ENCODE measurements at places on chromosomes 4 and X.

- DNase-seq, result no peak
Observed at GRCh38 chr4:173051716-173052115, 116.9 kb upstream of the GALNT7 start.

GRCh38 chr4:1593881-1594345, 90.2 kb downstream of the FAM53A start:
- no peak for DNase-seq

- no peak for DNase-seq
Observed at GRCh38 chr4:7333801-7334421, 100.8 kb downstream of the PSAPL1 start.

DNA sequence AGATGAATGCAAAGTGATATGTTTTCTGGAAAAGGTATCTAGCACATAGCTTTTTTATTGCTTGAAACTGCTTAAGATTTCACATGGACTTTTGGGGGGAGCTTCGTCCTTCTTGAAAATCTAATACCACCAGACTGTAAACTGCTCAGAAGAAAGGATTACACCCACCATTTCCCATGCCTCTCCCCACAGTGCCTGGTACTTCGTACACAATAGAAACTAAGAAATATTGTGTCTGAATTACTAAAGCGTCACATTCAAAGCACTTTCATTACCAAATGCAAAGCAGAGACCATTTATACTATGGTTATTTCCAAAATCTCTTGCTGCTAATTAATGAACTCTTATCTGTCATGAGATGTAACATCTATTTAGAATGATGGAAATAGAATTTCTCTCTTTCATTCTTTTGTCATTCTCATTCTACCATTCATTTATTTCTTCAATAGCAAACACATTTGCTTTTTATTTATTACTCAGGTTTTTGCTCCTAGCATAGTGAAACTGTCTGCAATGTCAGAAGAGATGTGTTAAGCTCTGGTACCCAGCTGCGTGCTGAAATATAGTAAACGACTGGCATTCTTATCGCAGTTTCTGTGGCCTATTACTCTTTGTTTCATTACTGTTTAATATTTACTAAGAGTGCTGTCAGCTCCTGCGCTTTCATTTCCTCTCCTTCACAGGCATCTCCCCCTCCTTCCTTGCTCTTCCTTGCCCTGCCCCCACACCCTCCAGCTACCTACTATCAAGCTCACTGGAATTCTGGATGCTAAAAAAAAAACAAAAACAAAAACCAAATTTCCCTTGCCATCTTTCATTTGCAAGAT, 51.4 kb upstream of the RAPGEF2 start:
- no peak for DNase-seq

DNA sequence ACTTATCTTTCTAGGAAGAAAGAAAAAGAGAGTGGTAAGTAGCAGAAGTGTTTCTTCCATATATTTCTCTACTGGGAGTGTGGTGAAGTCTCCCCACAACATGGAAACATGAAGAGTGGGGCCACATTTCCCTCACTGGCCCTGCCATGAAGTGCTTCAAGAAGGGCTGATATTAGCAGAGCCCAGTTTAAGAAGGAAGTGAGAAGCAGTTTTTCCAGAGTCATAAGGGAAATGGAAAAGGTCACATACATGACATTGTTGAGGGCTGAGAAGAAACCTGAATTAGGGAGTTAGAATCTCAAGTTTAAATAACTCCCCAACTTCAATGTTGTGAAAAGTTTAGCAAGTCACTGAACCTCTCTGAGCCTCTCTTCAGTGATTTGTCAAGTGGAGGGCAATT, 171.9 kb upstream of the RBPJ start:
- peak; percentile 32 for DNase-seq

DNA sequence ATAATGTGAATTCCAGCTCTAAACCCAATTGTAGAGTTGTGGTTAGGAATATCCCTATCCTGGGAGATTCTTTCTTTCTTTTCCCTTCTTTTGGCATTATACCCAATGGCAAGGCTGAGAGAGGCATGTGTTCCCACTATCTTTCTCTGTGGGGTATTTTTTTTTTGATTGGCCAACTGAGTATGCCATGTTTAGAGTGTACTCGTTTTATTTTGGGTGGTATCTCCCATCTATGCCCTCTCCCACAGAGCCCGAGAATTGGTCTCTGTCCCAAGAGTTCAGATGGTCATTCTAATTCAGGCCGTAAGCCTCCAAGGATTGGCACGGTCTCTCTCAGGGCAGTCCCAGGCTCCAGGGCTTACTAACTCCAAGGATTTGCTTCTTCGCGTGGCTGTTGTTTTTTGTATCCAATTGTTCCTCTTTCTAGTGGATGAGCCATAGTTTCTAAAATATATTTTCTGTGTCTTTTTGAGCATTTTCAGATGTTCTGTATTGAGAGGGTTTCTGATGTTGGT, 198.8 kb downstream of the SLC4A4 start:
- no peak for DNase-seq

DNA sequence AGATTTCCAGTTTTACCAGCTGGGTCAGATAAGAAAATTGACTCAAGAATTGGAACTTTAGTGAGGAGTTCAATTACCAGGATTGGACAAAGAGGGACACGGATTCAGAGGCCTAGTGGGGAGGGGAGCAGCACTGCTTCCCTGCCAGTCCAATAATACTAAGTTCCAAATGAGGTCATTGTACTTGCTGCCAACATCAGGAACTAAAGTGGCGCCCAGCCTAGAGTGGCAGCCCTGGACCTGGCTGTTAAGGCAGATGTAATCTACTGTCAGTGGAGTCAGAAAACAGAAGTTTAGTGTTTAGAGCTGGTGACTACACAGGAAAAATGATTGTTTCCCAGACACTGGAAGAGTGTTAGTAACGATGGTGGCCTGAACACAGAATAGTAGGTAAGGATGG, 42.7 kb upstream of the RAPGEF2 start:
- no peak for DNase-seq

DNA sequence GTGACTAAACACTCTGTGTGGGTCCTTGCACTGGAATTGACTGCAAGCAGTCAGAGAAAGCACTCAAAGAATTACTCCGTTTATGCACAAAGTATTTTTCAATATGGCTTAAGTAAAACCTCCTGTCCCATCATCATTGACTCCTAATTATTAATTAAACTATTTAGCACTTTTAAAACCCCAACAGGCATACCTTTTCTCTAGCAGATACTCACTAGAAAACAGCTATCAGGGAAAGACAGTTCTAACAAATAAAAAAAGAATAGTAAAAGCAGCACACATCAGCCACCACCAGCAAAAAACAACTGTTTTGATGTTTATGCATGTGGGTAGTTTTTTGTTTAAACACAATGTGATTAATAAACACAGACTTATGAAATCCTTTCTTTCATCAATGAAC, 66.2 kb upstream of the GYPA start:
- DNase-seq, result no peak

DNA sequence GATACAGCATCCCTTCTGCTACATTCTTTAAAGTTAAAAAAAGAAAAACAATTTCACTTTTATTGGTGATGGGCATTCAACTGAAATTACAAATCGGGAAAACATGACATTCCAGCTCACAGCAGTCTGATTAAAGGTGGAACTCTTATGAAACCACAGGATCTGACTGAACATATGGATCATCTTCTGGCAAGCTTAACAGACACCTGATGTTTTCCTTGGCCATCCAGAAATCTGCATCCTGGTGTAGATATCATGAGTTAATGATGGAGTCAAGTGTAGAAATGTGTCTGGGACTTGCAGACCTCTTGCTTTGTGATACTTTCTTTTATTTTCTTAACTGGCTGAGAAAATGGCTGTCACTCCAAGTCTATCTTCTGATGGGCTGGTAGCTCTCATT, 167.9 kb downstream of the CBR4 start:
- no peak for DNase-seq

GRCh38 chrX:16868920-16869319, 1.2 kb downstream of the RBBP7 start:
- no peak for DNase-seq

DNA sequence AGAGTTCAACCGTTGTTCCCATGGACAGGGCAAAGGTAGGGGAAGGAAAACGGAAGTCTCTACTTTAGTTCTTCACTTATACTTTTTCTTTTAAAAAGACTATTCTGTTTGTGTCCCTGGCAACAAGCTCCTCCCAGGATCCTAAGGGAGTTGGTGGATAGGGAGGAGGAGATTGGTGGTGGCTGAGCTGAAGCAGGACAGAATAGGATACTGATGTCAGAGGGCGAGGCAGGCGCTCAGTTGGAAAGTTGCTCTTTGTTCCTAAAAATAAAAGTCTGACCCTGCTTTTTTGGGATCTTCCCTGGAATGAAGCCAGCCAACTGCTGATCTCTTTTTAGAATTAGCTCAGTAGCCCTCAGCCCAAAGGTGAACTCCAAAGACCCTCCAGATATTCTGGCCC, 104.7 kb downstream of the MGST2 start:
- DNase-seq, result no peak

- DNase-seq, result no peak
Observed at GRCh38 chr4:28117084-28117682, 1256.5 kb downstream of the STIM2 start.

DNA sequence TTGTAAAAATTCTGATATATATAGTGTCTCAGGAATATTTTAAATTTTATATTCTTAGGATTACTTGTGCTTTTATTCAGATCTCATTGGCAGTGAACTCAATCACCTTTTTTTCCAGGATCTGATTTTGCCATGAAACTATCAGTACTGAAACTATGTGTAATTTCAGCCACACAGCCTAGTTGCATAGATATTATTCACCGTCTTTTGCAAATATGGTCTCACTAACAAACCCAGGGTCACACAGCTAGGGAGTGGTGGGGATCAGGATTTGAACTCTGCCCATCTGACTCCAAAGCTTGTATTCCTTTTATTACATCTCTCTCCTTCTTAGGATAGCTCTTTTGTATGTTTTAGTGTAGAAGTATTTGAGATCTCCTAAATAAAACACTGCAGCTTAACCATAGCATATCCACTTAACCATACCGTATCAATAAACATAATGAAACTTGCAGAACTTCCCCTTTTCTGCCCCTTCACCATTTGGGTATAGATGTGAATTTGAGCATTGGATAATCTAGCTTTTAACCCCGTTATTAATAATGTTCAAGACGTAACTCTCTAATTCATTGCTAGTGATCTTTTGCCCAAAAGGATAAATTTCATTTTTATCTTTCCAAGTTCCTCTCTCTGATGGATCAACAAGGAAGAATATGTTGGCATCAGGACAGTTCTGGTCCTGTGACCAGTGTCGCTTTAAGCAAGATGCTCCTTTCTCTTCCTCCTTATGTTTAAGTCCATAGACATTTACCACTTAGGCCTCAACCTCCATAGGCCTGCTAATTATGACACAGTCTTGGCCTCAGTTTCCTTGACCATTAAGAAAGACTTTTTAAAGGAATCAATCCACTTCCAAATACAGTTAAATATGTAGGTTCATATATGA, 74.6 kb downstream of the RAPGEF2 start:
- peak; percentile 27 for DNase-seq

- peak; percentile 44 for DNase-seq
Observed at GRCh38 chr4:153790962-153791551, 2.2 kb upstream of the SFRP2 start.

GRCh38 chrX:151694661-151695582, at the start of gene PRRG3:
Gene PRRG3, plus strand, starts transcription at chrX:151695458. Its CDS starts 3,357 bp downstream, at chrX:151698815.
- DNase-seq, result no peak

GRCh38 chrX:39162322-39162735, 361.1 kb downstream of the MID1IP1 start:
- peak; percentile 76 for DNase-seq

DNA sequence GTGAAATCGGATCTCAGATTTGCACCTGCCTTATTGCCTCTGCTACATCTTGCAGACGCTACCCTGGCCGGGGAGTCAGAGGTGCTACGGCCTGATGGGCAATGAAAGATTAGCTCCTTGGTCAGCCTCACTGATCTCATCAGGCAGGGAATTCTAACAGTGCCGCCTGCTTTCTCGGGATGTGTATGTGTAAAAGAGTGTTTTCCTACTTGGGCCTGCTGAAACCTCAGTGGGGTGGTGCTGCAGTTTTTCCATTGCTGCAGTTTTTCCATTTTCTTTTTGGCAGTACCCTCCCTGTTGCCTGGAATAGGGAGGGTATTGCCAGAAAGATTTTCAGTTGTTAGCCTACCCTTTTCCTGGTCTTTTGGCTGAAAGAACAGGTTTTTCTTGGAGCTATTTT, 117.5 kb downstream of the CDKL5 start:
- no peak for DNase-seq

GRCh38 chr4:1789552-1789951, 3.5 kb upstream of the FGFR3 start:
- DNase-seq, result no peak

- no peak for DNase-seq
Observed at GRCh38 chr4:139886798-139887197, 221.2 kb downstream of the MGST2 start.

GRCh38 chr4:39947963-39948362, 29.7 kb downstream of the PDS5A start:
- DNase-seq, result no peak

GRCh38 chr4:91111556-91111955, 984.4 kb downstream of the CCSER1 start:
- DNase-seq, result no peak

DNA sequence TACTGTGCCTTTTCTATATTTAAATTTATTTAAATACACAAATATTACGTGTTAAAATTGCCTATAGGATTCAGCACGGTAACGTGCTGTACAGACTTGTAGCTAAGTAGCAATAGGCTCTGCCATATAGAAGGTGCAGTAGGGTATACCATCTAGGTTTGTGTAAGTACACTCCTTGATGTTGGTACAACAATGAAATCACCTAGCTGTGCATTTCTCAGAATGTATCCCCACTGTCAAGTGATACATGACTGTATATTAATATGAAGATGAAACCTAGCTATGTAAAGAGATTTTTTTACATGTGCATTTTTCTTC, 431.2 kb downstream of the KCTD8 start:
- DNase-seq, result no peak

DNA sequence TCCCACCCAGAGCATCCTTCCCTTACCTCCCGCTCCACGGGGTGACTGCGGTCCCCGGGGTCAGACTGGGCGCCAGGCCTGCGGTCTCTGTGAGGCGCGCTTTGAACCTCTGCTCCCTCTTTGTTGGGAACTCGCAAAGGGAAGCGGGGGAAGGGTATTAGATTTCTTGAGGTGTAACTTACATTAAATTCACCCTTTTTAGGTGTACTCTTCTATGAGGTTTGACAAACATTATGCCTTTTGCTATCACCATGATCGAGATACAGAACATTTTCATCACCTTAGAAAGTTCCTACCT, 569 bp downstream of the DCK start:
- no peak for DNase-seq

DNA sequence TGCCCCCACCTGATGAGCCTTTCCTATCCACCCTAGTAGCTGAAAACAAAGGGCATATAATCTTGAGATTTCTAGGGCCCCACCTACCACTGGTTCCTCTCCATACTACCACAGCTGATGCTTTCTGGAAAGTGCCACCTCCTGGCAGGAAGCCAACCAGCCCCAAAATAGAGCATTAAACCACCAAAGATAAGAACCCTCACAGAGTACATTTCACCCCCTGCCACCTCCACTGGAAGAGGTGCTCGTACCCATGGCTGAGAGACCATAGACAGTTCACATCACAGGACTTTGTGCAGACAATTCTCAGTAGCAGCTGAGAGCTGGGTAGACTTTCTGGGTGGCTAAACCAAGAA, 94.1 kb downstream of the IRS4 start:
- no peak for DNase-seq

Measured in suppressor macrophage treated with lipopolysaccharide for 1 hour (primary cell).